Astrocyte of the spinal cord (primary cell): ENCODE measurements at places on chromosomes 7 and 10.

DNA sequence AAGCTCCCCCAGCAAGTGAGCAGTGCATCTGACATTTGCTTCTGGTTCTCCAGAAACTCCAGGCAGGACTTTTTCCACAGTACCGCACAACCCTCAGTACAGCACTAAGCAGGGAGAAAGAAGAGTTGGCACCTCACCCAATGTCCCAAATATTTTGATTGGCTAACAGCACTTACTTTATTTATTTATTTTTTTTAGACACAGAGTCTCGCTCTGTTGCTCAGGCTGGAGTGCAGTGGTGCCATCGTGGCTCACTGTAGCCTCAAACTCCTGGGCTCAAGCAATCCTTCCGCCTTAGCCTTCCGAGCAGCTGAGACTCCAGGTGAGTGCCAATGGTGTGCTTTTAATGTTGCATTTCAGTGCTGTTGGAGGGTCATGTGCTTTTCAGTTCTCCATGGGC lies 200.3 kb upstream of the ZMIZ1 start:
- no peak for DNase-seq

- no peak for DNase-seq
These were observed 162.6 kb downstream of the UBE2H start for GRCh38 chr7:129790136-129790535.

DNA sequence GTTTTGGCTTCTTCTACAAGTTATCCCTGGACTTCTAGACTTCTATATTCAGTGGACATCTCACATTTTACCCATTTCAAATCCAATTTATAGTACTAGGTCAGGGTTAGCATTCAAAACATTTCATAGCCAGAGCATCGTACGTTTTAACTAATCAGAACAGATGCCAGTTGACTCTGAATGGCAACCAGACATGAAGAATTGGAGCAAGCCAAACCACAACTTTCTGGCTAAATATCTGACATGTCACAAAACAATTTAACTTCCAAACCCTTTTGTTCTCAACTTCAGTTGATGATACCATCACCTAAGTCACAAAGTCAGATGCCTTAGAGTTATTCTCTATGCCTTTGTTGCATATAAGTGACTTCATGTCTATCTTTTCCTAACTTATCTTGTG lies 1105.7 kb downstream of the XPNPEP1 start:
- no peak for DNase-seq

DNA sequence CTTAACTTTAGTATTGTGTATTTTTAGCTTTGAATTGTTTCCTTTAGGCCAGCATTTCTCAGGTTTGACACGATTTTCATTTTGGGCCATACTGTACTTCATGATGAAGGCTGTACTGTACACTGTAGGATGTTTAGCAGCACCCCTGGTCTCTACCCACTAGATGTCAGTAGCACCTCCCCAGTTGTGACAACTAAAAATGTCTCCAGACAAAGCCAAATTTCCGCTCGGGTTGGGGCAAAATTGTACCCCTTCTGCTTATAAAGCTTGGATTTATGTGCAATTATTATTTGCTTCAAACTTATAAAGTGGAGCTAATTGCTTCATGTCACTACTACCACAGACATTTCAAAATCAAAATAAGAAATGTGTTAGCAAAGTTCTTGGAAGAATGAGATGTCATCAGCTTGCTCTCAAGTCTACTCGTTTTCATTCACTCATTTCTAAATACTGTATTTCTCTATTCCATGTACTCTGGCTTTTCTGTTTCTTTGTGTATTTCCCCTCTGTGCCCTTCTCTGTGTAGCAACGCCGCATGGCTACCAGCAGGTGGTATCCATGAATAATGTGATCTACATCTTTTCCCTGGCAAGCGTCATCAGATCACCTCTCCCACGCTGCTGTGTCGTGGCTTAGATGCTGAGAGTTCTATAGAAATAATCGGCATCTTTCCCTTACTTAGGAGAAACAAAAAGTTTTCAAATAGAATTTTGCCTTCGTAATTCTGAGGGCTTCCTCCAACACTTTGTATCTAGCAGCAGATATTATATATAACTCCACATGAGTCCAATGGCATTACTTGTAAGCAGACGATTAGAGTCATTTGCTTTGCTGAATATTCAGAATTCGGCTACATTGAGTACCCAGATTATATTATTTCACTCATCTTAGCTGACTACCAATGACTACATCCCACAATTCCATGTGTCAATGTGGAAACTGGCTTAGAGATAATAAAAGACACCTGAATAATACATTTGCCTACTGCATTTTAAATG lies 47.8 kb upstream of the CALCR start:
- peak; percentile 29 for DNase-seq

GRCh38 chr10:77877441-77878344 lies 48.9 kb downstream of the DLG5 start:
- peak; percentile 76 for DNase-seq

DNA sequence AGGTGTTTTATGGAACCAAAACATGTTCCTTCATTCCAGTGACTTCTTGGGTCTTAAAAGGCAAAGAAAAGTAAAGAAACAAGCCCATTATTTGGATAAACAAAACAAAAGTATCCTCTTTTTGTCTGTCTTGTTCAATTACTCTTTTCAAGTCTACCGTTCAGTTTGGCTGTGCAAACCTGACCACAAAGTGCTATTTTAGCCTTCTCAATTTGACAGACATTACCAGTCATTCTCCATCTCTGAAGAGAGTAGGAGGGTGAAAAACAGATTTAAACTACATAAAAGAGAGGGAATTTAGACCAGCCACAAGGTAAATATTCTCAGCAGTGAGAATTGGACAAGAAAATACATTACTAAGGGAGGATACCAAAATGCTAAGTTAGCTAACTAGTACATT lies 145.2 kb downstream of the GRM3 start:
- DNase-seq = no peak

- no peak for DNase-seq
These were observed 215.0 kb upstream of the DKK1 start for GRCh38 chr10:52099026-52099600.

DNA sequence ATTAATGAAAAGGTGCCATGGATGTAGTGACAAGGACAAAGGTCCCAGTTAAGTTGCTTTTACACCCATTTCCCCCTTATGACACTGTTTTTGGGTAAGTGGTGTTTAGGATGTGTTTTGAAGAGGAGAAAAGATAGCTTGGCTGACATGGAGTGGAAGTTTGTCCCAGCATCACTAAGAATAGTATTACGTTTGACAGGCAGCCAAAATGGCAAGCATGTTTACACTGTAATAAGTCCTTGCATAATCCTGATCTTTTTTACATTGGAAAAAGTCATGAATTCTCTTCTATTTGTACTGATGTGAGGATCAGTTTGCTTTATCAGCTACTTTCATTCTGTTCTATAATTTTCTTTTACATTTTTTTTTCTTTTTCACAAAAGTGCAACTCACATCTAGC lies 137.8 kb downstream of the CHRM2 start:
- peak; percentile 35 for DNase-seq

GRCh38 chr10:123464430-123465323 lies 201.5 kb upstream of the GPR26 start:
- DNase-seq = no peak

DNA sequence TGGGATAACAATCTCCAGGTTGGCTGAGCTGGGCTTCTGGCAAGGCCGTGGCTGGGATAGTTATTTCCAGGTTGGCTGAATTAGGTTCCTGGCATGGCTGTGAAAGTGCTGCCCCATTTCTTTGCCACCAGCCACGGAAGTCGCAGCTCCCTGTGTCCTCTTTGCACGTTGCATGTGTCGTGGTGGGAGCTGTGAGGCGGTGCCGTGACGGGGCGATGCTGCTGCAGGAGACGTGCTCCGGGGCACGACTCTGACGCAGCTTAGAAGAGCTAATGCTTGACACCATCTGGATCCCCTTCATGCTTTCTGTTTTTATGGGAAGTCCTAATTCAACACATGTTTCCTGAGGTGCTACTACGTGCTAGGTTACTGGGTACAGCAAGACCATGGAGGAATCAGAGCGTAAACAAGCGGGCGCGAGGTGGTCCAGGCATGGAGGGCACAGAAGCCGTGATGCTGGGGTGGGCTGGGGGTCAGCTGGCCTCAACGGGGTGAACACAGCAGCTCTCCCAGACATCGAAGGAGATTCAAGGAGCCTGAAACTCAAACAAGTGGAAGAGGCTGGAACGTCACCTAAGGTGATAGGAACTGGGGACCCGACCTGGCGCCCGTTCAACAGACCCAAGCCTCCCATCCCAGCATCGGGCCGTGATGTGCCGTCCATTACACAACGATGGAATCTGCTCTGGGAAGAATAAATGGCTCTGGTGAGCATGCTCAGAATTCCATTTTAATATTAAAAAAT lies 407.1 kb downstream of the DNAJB6 start:
- DNase-seq = no peak
